Tongue (tissue), 3 donors: ENCODE measurements at places on chromosomes 11 and 22.

GRCh38 chr22:44777364-44777755 lies 25.0 kb downstream of the ARHGAP8 start:
- DNase-seq = no peak

DNA sequence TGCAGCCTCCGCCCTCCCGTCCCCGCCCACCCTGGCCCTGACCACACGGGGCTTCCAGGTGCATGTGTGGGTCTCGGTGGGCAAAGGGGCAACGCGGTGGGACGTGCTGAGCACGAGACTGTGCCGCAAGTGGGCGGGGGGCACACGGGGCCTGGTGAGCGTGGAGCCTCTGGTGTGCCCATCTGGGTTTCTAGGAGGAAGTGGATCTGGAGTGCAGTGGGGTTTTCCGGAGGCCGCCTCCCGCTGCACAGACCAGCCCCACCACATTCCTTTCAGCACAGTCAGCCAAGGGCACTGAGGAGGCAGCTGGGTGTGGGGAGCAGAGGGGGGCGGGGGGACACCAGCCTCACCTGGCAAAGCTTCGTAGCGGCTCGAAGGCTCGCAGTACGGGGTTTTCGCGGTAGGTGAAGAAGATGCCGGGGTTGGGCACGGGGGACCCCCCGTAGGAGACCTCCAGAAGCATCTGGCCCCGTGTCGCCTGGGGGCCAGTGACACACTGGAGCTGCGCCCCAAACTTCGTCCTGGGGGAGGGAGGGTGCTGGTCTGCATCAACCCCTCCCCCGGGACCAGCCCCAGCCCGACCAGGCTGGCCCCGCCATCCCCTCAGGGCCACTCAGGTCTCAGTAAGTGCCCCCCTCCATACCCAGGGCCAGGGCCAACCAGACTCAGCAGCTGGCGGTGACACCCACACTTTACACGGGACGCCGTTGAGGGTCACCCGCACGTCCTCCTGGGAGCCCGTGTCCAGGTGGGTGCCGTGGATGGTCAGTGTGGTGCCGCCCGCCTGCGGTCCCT lies 12.4 kb upstream of the MAPK11 start:
- peak; percentile 64 for DNase-seq

DNA sequence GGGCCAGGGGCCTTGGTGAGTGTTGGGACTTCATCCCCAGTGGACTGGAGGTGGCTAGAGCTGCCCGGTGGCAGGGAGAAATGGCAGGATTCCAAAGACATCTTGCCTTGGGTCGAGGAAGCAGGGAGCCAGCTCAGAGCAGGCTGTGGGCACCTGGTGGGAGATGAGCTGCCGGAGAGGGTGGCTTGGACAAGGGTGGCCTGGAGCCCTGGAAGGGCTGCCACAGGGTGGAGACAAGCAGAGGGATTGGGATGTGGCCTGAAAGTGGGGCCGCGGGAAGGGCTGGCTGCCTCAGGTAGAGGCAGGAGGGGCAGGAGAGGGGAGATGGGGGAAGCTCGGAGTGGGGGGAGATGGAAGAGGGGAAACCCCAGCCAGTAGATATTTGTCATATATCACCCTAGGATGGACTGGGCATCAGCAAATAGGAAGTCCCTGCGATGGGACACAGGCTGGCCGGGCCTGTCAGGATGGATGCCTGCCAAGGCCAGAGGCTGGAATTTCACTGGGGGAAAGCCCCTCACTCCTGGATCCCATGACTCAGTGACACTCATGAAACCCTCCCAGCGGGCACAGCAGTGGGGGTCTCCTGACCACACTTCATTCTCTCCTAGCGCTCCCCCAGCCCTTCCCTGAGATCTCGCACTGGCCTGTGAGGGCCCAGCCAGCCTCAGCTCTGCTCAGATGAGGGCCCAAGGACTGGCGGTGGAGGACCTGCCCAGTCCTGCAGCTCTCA lies 72.0 kb upstream of the SHISAL1 start:
- DNase-seq = no peak

DNA sequence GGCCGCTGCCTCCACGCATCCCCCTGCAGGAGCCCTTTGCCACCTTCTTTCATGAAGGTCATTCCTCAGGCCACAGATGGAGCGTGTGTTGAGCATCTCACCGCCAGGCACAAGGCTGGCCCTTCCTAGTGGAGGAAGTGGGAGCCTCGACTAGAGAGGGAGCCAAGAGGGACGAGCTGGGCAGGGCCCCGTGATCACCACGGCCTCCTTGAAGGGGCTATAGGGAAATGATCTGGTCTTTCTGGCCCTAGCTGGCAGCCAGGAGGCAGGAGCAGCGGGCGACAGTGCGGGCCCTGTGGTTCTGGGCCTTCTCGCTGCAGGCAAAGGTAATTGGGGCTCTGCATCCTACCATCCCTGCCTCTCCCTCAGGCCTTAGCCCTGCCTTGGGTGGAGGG lies 49.1 kb downstream of the PISD start:
- no peak for DNase-seq

- DNase-seq = no peak
Measured at GRCh38 chr11:7573558-7574296, 59.9 kb downstream of the PPFIBP2 start.

GRCh38 chr22:46192210-46192993 lies 42.1 kb downstream of the PPARA start:
- no peak for DNase-seq
